Thymus (tissue), 14 donors: ENCODE measurements at places on chromosomes 16 and 17. TPM values are rescaled to one million over a fixed set of nuclear protein-coding genes. Genes with fewer than 3 reads are reported as not detected.
A peak's percentile ranks its signal among the peaks of the same experiment; 100 is the strongest.

DNA sequence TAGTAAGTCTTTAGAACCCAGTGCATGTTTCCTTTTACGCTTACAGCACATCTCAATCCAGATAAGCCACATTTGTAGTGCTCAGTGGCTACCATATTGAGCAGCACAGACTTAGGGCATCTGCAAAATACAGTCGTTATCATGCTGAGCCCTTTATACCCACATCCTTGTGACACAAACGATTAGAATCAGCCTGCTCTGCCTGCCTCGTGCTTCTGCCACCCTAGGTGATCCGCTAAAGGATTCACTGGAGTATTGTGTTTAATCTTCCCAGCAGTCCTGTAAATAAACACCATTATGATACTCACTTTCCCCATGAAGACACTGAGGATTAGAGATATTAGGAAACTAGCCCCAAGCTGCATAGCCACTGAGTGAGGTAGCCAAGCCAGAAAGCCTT lies 51.3 kb upstream of the FA2H start:
- no peak for DNase-seq

DNA sequence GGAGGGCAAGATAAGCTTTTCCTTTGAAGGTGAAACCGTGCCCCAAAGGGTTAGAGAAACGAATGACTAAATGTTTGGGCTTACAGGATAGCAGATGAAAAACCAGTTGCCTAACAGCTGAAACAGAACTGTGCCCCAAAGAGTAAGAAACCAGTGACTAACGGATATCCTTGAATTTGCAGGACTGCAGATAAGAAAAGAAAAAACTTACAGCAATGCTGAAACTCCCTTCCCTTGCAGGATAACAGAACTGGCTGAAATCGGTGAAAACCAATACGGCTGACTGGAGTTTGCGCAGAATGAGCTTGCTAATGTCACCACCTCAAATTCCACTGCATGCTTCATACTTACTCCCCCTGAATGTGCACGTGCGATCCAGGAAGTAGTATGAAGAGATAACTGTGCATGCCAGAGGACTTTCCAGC lies 175.2 kb upstream of the NLRP1 start:
- no peak for DNase-seq

- no peak for DNase-seq
Measured at GRCh38 chr17:17784657-17785267, 52.0 kb downstream of the SREBF1 start.

DNA sequence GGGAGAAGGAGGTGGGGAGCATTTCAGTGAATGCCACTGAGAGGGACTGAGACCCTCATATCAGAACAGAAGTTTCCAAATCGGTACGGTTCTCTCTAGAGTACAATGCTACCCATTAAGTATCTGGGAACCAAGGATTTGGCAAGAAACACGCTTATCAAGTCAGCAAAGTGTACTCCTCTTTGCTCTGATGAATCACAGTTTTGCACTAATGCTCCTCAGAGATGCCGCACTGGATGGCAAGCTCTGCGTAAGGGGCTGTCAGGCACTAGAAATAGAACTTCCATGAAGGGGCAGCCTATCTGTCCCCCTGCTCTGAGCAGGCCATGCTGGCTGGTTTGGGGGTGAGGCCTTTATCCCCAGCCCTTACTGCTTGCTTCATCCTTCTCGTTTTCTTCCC lies 4.8 kb upstream of the ABCC12 start:
- DNase-seq = no peak

- DNase-seq = no peak
Measured at GRCh38 chr17:31690151-31690551, 168.9 kb downstream of the COPRS start.

- no peak for DNase-seq
Measured at GRCh38 chr16:66651474-66651765, 45.1 kb downstream of the CMTM4 start.

DNA sequence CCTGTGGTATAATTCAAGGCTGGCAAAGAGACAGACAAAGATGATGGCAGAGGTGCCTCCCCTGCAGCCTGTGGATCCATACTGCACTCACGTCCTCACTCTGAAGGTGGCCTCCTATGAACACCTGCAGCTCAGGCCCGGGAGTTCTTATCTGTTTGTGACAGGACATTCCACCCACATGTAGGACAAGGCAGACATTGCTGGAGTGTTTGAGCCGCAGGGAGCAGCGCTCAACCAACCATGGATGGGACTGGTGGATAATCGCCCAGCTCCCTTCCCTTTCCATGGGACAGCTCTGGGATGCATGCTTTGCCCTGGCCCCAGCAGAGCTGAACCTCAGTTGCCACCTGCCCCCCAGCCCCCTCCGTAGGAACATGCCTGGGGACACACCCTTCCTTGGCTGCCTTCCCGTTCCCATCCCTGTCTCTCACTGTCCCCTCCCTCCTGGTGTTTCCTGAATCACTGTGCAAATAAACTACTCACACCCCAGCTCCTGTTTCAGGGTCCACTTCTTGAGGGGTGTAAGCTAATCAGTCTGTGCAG lies 22.2 kb downstream of the ITPRIPL2 start:
- DNase-seq = no peak

- no peak for DNase-seq
Measured at GRCh38 chr16:88444826-88445582, 8.1 kb upstream of the ZFPM1 start.

GRCh38 chr16:16007743-16008111 lies 58.3 kb downstream of the ABCC1 start:
- DNase-seq = peak; percentile 16

GRCh38 chr17:30505868-30506417 lies 28.7 kb downstream of the GOSR1 start:
- DNase-seq = no peak

- no peak for DNase-seq
Measured at GRCh38 chr17:18961634-18962493, 9.9 kb downstream of the SLC5A10 start.

DNA sequence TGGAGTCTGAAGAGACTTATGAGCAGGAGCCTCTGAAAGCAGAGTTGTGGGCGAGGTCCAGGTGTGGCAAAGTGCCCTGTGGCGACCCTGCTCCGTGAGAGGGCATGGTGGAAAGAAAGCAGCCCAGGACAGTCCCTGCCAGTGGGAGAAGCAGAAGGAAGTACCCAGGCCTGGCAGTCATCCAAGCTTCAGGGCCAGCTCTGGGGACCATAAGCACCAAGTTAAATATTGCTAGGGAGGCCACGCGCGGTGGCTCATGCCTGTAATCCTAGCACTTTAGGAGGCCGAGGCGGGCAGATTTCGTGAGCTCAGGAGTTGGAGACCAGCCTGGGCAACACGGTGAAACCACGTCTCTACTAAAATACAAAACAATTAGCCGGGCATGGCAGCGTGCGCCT lies 4.9 kb upstream of the ASGR1 start:
- no peak for DNase-seq

DNA sequence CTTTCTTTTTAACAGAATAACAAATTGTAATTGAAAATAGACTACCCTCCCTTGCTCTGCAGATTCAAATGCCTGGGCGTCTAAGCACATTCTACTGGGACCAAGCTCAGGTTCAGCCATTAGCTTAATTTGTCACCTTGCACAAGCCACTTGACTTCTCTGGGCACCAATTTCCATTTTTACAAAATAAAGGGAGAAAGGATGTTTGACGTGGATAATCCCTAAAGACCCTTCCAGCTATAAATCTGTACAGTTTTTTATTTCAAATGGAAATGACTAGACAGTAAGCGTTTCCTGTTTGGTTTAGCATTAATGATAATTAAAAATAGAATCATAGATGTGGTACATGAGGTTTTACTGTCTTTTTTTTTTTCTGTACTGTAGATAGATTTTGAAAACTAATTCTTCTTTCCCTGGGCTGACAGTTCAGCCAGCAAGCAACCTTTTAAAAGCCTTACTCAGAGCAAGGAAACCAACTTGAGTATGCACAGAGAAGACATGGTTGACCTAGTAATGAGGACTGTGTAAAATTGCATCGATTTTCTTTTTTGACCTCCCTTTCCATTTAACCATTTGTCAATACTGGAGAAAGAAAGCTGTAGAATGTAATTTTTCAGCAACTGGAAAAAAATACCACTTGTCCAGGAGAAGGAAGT lies 1329.5 kb upstream of the CDH8 start:
- no peak for DNase-seq

DNA sequence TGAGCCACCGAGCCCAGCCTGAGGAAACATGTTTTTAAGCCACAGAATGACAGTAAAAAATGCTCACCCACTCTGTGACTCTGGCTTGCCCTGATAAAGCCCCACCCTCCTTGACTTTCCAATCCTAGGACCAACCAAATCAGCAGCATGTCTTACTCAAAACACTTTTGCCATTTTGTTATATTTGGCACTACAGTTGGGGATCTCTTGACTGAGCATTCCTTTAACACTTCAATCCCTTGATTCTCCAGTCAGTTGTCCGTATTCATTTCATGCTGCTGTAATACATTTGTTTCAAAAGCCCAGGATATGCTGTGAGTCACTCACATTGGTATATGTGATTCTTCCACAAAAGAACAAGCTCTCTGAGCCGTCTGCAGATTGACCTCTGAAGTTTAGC lies 8.2 kb downstream of the MYH3 start:
- DNase-seq = no peak

- no peak for DNase-seq
Measured at GRCh38 chr16:49757559-49758069, 98.3 kb downstream of the ZNF423 start.

DNA sequence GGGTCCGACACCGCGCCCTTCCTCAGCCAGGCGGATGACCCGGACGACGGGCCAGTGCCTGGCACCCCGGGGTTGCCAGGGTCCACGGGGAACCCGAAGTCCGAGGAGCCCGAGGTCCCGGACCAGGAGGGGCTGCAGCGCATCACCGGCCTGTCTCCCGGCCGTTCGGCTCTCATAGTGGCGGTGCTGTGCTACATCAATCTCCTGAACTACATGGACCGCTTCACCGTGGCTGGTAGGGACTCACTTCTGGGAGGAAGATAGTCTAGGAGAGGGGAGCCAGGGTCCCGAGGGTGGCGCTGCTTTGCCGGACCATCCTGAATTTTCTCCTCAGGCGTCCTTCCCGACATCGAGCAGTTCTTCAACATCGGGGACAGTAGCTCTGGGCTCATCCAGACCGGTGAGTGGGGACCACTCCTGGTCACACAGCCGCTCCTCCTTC lies 601 bp downstream of the SPNS1 start:
- DNase-seq = no peak

GRCh38 chr16:73615071-73615940 lies 567.4 kb upstream of the ZFHX3 start:
- DNase-seq = no peak

DNA sequence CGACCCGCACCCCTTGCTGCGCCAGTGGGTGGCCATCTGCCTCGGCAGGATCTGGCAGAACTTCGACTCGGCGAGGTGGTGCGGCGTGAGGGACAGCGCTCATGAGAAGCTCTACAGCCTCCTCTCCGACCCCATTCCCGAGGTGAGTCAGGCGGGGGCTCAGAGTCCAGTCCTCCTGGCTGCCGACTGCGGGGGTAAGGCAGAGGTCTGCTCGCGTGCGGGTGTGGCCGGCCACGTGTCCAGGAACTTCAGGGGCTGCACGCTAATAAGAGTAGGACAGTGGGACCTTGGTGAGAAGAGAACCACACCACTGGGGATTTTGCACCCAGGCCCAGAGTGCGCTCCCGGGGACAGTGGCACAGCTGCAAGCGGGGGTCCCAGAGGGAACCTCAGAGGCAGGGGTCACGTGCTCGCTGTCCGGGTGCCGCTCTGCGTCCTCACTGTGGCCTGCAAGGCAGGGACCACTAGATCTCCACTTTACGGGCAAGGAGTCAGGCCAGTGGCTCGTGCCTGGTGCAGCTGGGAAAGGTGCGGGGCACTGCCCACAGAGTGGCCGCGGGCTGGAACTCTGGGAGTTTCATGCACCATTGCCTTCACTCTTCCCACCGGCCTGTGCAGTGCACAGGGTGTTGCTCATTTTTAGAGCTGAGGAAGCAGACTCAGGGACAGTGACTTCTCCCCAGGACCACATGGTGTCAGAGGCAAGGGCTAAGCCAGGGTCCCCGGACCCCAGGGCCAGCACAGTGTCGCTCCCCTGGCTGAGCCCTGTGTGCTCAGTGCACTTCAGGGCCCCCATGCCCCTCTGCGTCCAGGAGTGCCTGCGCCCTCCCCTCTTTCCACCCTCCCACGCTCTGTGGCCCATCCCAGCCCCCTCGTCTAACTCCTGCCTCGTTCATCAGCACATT lies 107.6 kb upstream of the CHMP6 start:
- no peak for DNase-seq

DNA sequence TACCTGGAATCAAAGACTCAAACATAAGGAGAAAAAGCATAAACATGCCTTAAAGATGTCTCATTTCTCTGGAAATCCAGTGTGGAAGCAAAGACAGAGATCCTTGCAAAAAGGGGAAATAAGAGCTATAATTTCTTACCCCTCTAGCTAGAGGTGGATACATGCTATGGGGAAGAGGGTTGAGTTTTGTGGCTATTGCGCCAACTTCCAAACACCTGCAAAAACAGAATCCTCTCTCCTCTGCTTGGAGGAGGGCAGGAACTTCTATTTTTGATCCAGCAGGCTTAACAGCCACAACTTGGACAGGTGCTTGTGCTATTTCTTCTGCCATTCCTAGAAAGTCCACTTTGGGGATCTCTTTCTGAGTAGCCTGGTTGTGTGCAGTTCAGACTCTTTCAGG lies 21.5 kb upstream of the NUDT7 start:
- no peak for DNase-seq

GRCh38 chr16:81716478-81717225 lies 62.4 kb upstream of the PLCG2 start:
- DNase-seq = no peak

GRCh38 chr17:5843366-5844026 lies 226.7 kb upstream of the WSCD1 start:
- DNase-seq = no peak

GRCh38 chr16:55207693-55208428 lies 116.1 kb upstream of the IRX6 start:
- no peak for DNase-seq

- no peak for DNase-seq
Measured at GRCh38 chr17:48068491-48068961, 20.4 kb downstream of the NFE2L1 start.

GRCh38 chr16:78607465-78607864 lies 508.0 kb downstream of the WWOX start:
- no peak for DNase-seq

DNA sequence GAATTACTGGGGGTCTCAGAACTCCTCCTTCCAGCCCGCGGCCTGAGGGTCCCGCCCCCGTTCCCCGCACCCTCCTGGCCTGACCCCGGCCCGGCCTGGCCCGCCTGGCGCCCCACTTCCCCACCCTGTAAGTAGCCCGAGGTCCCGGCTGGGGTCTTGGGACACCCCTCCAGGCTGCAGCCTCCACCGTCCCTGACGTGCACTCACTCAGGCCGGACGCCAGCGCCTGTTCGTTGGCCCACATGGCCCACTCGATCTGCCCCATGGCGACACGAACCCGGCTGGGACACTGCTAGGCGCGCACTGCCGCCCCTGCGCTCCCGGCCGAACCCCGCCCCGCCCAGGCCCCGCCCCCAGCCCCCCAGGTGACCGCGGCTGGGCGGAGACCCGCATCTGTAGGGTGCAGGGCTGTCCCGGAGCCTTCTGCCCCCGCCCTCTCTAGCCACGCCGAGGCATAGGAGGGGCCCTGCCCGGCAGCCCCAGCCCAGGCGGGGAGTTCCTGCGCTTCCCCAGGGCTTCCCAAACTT lies at the start of gene CYBA:
Gene CYBA (minus strand): TSS at position 305 of the 527 bp plus-strand sequence. CDS start 40 bp downstream, at position 265.
- DNase-seq = peak; percentile 48

C17orf50 gene
- 0.09 TPM for total RNA-seq

RAMP2 gene
- 8.4 TPM for total RNA-seq

ITPRIPL2 gene
- total RNA-seq = 2.5 TPM

TSNAXIP1 gene
- total RNA-seq = 0.76 TPM

PABPN1L gene
- 0.09 TPM for total RNA-seq

MPG gene
- 45.1 TPM for total RNA-seq

AATK gene
- 0.24 TPM for total RNA-seq

SYNGR3 gene
- total RNA-seq = 1.2 TPM

CD79B gene
- 19.5 TPM for total RNA-seq
